ENCODE measurements at places on chromosomes 2 and 18.

DNA sequence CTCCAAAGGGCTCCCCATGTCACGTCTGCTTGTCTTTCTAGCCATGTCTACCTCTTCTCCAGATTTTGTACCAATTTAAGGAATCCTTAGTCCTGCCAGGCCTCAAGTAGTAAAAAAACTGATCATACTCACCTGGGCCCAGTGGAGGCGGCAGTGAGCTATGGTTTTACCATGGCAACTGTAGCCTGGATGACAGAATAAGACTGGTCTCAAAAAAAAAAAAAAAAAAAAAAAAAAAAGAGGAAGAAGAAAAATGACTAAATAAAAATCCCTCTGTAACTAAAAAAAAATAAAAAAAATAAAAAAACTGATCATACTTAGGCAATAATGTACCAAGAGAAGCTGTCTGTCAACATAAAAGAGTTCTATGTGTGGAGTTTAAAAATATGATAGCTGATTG is 221.6 kb downstream of the NR4A2 start:
- DNase-seq, result no peak

GRCh38 chr2:202104286-202104870 is 31.3 kb downstream of the KIAA2012 start:
- DNase-seq, result no peak

DNA sequence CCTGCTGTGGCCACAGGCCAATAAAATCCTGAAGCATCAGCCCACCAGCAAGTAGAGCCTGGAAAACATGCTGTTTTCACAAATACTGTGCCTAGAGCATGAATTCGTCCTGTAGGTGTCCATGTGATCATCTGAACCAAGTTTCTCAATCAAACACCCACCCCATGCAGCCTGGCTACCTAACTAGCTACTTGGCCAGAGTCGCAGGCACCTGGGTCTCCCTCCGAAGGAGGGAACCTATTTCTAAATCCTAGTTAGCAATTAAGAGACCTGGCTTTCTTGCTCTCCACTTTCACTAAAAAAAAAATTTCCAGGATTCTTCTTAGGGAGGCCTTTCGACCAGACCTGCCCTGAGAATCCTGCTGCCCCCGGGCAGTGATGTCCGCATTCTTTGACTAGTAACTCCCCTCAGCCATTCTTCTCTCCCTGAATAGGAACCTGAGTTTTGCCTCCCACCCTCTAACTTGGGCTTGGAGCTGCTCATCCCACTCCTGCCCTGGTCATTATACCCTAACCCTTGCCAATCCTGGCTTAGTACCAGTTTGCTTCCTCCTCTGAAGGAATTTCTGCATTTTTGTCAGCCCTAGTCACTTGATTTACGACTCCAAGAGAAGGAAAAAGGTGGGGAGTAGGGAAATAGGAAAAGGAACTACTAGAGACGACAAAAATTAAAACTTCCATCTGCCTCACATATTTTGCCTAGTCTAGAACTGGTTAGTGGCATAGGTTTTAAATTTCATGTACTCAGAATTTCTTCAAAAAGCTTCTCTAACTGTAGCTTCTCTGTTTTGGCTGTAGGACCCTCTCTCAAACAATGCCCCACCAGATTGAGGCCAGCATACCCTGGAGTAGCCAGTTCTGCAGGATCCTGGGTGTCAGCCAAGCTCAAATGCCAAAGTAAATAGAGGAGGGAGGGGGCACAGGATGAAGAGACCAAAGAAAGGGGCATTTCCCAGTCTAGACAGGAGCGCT is 25.4 kb upstream of the TANK start:
- no peak for DNase-seq

GRCh38 chr2:74632939-74633312 is 15.2 kb downstream of the M1AP start:
- DNase-seq, result no peak

DNA sequence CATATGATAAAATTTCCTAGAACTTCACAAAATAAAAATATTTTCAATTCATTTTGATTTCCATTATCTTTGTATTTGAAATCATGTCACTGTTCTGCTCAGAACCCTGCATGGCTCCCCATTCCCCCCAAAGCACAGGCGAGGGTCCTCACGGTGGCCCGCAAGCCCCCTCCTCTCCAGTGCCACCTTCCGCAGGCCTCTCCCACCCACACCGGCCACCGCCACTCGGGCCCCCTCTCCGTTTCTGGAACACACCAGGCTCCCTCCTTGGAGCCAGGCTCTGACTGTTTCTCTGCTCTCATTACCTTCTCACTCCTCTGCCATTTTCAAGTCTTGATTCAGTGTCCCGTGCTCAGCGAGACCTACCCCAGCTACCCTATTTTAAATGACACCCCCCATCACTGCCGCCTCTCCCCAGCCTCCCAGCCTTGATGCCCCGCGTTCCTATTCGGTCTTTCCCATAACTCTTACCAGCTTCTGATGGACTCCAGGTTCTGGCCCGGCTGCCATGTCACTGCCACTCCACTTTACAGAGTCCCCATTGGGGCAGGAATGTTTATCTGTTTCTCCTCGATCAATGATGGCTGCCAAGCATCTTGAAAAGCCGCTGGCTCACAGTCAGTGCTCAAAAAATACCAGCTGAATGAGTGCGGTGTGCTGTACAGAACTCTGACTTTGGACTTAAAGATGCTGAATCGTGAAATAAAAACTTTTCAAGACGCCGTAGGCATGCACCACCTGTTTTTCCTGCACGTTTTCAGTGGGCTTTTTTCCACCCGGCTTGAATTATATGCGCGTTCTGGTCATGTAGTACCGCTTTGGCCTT is 201.0 kb downstream of the GBX2 start:
- DNase-seq, result no peak

All from GOT3 (cell line).